ENCODE measurements at places on chromosomes 5 and 9.

- DNase-seq: no peak
These were observed 67.4 kb downstream of the RAPGEF1 start for GRCh38 chr9:131672451-131672850.

DNA sequence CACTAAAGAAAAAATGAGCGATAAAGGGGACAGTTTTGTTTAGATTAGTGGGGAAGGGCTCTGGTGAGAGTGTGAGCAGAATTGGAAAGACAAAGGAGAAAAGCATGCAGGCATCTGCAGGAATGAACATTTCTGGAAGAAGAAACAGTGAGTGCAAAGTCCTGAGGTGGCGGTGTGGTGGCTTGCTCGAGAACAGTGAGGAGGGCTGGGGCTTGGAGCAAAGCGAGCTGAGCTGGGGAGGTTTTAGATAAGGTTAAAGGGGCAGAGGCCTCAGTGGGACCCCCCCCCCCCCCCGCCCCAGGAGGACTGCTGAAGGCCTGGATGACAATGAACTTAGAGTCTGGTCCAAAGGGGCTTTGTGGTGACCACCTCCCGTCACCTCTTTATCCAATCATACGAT is 202.7 kb upstream of the MVB12B start:
- no peak for DNase-seq

DNA sequence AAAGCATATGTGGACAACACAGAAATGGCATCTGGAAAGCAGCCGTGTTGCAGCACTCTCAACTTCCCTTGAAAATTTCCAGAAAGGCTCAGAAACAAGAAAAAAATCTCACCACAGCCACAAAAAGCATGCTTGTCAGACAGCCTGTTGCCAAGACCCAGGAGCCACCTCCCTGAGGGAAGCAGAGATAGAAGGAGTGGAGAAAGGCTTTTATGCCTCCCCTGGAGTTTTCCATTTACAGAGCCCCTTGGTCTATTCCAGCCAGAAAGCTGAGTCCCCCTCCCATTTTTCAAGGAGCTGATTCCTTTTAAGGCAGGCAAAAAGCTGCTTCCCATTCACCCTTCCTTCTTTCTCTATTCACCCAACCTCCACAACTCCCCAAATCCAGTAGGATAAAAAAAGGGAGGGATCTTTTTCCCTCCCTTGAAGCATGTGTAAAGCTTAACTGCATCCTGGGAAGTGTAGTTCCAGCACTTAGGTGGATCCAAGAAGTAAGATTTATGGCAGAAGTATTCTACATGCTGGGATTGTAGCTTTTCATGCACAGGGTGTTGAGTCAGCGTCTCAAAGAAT is 37.1 kb upstream of the PALM2AKAP2 start:
- no peak for DNase-seq

DNA sequence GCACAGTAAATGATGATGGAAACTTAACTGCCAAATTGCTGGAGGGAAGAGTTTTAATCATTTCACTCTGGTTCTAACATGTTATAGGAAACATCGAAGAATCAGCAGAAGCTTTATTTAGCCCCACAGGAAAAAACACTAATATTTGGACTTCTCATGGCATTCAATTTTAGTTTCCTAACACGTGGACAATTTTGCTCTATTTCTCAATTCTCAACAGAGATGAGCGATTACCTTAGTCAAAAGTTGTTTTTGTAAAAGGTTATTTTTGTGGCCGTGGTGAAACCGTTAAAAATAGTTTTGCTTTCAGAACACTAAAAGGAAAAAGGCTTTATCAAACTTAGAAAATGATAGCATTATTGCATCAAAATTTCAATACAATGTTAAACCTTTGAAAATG is 235.2 kb downstream of the PLK2 start:
- DNase-seq: no peak

- DNase-seq: no peak
These were observed 32.5 kb downstream of the S1PR3 start for GRCh38 chr9:89023740-89024139.

- DNase-seq: no peak
These were observed 349.1 kb downstream of the CTNND2 start for GRCh38 chr5:11555171-11555570.

DNA sequence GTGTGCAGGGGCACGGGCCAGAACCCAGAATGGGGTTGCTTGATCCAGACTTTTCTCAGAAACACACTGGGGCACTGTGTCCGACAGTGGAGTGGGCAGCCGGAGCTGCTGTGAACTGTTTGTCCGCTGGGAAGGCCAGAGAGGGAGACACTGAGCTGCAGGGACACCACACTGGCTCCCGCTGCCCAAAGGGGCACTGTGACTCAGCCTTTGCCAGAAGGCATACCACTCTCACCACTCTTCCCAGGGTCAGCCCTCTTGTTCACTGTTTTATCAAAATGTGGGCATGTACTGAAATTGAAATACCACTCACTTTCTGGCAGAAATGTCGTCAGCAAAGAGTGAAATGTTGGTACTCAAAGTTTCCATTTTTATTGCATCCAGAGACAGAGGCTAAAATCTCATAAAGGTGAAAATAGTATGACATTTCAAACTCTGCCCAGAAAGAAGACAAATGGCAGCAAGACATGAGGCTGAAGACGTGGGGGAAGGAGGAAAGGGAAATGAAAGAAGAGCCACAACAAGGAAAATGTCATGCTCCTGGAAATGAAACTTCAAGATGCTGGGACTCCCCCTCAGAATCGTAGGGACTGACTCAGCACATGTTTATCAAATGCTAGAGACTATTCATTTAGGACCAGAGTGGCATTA is 4.5 kb upstream of the IL7R start:
- DNase-seq: peak; percentile 81

- DNase-seq: no peak
These were observed 45.6 kb downstream of the NNT start for GRCh38 chr5:43648499-43649124.

- DNase-seq: no peak
These were observed 15.4 kb upstream of the AK3 start for GRCh38 chr9:4756420-4756819.

GRCh38 chr5:143045062-143045461 is 274.9 kb downstream of the ARHGAP26 start:
- no peak for DNase-seq

GRCh38 chr5:172319708-172320441 is 36.3 kb upstream of the UBTD2 start:
- DNase-seq: no peak

DNA sequence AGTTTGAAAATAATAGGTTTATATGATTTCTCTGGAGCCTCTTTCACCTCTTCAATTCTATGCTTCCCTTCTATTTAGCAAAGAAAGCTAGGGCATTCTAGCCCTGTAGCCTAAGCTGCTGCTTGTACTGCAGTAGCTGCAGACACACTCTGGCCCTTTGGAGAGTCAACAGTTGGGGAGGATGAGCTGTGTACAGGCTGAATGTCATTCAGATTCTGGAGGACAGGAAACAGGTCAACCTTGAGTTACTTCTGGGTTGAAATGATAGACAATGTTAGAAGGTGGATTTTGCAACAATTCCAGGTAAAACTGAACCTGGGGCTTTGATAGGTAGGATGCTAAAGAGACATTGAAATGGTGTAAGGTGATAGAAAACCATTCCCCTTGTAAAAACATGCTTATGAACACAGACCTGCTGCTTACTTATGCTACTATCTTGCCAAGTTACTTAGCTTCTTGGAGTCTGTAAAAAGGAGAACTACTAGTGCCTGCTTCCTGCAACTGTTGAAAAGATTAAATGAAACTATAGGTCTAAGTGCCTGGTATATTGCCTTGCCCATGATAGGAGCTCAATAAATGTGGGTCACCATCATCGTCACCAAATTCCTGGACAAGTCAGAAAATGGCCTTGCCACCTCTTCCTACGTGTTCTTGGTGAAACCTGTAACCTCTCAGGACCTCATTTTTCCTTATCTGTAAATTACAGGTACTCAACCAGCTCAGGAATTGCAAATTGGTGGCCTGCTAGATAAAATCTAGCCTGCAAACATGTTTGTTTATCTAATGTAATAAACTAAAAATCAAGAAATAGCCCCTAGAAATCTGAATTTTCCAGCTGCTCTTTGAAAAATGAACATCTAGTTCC is 83.7 kb downstream of the GALNT10 start:
- no peak for DNase-seq
